Activated CD8-positive, alpha-beta memory T cell treated with anti-CD3 and anti-CD28 coated beads, Interleukin-2, amount 10 ng/mL, durations not matched to agents 7 days and 5 days (primary cell): ENCODE measurements at places on chromosomes 12 and 14. TPM values are rescaled to one million over a fixed set of nuclear protein-coding genes. Genes with fewer than 3 reads are reported as not detected.

GRCh38 chr14:70821584-70822529, 12.5 kb upstream of the MAP3K9 start:
- peak; percentile 62 for DNase-seq

ARMH4 gene
- total RNA-seq: not detected

DNA sequence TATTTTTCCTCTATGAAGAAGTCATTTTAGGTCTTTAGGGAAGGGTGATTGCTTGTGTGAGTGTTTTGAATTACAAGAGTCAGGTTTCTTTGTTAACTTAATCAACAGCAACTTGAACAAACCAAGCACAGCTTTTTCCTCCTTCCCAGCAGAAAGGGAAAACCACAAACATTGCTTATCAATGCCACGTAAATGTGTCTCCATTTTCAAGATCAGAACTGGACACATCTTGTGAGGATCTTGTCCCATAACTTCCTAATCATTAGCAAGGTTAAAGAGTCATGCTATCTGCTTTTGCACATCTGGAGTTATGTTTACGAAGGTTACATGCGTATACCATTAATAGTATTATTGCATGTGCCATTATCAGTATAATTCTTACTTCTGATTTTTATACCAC, 248.0 kb upstream of the FLRT2 start:
- DNase-seq: no peak

GRCh38 chr14:38039496-38039895, 168.2 kb upstream of the SSTR1 start:
- DNase-seq: no peak

GUCY2C gene
- total RNA-seq: not detected

GRCh38 chr14:73261520-73262426, 24.5 kb downstream of the PAPLN start:
- no peak for DNase-seq

DNA sequence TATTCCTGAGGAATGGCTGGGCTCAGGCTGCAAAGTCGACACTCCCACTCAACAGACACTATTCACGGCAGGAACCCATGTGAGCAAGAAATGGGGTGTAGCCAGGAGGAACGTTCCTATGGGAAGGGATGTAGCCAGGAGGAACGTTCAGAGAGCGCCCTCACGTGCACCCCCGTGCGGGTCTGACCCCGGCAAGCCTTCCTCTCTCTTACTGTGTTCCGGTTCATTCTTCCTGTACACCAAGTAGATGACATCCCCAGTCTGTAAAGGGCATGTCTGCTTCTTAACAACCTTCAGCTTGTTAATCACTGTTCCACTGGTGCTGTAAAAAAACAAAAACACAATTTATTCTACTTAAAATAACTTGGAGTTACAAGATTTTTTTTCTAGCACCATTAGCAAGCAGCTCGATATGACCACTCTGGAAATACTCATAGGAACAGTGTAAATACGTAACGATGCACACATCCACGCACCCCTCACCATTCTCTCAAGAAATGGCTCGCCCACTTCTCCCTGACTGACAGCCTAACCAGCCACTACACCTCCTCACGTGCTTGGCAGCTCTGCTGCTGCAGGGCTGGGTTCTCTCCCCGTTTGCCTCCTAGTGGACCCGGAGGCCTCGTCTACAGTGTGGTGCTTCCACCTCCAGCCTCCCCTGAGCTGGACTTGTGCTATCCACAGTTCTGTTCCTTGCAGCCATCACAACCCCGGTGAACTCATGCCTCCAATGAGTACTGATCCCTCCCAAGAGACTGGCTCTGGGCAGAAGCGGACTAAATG, 15.1 kb downstream of the CHFR start:
- DNase-seq: no peak

GRCh38 chr14:98579140-98579539, 692.9 kb downstream of the BCL11B start:
- DNase-seq: no peak

PRICKLE1 gene
- total RNA-seq: 1.1 TPM

HOXC4 gene
- total RNA-seq: 1.9 TPM

LRP1-AS gene
- total RNA-seq: not detected

GRCh38 chr14:105476831-105477659, 2.4 kb downstream of the CRIP2 start:
- DNase-seq: no peak

DNA sequence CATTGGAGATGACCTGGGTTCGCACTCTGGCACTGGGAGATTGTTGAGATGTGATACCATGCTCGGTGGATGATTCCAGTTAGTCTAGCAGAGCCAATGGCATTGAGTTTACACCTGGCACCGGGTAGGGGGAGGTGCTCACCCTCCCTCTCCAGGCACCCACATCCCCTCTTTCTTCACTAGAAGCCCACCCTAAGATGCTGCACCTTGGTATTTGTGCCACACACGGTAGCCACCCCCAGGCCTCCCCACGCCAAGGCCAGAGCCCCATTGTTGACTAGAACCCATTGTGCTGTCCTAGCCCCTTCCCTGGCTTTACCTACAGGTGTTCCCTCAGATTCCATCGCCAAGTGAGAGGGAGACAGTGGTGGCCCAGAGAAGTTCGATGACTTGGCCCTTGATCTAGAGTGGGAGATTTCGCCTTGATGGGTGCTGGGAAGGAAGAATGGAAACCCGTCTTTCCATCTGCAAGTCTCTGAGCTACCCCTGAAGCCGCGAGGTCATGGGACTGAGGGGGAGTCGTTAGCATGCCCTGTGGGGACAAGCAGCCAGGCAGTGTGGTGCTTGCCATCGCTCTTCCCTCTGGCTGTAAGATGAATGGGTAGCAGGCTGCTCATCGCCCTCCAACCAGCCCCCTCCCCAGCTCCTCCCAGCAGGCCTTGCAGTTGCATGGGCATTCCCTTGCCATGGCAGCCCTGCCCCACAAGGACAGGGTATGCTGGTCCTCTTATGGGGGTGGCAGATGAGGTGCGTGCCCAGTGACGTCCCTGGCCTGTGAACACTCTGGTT, 8.7 kb downstream of the CCND2 start:
- DNase-seq: no peak

CLEC9A gene
- not detected for total RNA-seq

DNA sequence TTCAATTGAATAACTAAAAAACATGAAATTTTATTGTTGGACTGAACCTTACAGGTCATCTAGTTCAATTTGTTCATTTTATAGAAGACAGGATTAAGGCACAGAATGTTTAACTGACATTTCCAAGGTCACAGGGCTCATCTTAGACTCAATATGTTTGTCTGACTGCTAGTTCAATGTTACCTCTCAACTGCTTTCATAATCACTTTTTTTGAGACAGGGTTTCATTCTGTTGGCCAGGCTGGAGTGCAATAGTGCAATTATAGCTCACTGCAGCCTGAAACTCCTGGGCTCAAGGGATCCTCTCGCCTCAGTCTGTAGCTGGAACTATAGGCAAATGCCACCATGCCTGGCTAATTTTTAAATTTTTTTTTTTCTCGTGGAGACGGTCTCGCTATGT, 24.4 kb upstream of the ITGA5 start:
- no peak for DNase-seq

GRCh38 chr12:48901278-48901677, 24.0 kb downstream of the FKBP11 start:
- DNase-seq: peak; percentile 60

LUM gene
- total RNA-seq: not detected

CSAD gene
- total RNA-seq: 28.1 TPM

KRT74 gene
- not detected for total RNA-seq

DNA sequence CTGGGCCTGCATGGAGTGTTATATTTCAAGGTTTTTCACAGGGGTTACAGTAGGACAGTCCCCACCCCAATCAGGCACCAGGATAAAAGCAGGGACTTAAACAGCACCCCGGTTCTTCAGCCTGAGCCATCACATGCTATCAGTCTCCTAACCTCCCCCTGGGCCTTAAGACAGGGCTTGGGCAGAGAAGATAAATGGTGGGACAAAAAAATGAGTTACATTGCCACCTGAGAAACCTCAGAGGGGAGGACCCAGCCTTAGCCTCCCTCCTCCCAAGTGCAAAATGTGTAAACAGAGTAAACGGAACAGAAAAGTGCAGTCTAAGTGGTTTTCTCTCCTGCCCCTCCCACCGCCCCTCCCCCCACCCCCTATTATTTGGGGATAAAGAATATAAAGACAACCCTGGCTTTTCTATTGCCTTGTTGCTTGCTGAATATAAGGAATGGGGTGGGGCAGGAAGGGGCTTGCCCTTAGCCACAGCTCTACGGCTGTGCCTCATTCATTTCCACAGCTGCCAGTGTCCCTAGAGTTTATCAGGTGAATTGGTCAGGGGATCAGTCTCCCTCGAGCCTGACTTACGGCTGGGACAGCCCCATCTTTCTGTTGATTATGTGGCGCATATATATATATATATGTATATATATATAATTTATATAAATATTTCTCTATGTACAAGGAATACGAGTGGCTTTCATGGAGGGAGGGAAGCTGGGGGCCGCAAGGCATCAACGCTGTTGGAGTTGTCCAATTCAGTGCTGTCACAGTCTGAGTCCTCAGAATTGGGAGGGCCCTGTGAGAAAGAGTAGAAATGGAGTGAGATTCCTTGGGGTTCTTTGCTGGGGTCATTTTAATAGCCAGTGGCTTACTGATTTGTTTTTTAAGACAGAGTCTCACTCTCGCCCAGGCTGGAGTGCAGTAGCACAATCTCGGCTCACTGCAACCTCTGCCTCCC, 18.5 kb downstream of the MAP3K12 start:
- DNase-seq: no peak

DNA sequence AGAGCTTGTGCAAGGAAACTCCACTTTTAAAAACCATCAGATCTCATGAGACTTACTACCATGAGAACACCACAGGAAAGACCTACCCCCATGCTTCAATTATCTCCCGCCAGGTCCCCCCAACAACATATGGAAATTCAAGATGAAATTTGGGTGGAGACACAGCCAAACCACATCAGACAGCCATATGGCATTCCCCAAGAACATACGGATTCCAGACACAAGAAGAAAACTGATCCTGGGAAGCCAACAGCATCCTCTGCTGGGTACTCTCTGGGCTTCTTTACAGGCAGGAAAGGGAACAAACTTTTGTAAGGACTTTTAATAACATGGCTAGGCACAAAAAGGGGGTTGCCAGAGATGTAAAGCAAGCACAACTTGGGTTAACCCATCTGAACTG, 127.2 kb downstream of the TMEM132C start:
- DNase-seq: no peak

LRR1 gene
- total RNA-seq: 71.3 TPM

DNA sequence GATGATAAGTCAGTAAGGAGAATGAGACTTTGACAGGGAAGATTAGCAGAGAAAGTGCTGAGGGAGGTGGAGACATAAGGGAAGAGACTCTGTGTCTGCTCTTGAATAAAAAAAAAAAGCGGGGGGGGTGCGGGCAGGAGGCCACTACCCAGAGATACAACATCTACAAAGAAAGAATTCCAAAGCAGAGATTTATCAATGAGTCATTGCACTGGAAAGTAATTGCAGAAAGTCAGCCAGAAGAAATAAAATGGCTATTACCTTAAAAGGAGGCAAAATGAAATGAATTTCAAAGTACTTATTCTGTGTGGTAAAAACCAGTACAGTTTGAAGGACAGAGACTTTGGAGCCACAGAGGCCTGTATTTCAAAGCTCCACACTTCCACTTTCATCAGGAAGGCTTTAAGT, 267.1 kb upstream of the PRKD1 start:
- DNase-seq: no peak
